SJSA1 (cell line): ENCODE measurements at places on chromosomes 1 and 21.
A peak's percentile ranks its signal among the peaks of the same experiment; 100 is the strongest.

DNA sequence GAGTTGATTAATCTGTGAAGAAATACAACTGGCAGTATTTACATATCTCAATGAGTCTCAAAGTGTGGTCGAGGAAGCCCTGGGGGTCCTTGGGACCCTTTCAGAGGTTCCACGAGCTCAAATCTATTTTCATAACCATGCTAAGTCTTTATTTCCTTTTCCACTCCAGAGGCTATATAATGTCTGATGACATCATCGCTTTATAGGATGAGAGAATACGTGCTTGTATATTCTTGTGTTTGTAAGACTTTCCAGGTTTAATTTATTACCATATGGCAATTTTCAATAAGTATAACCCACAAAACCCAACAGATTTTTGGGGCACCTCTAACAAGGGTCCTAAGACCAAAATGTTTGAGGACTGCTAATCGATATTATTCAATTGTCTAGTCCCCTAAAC lies 1.4 kb upstream of the SLC19A2 start:
- peak overlapping the region; percentile 87 for H3K27ac ChIP-seq
- DNase-seq: peak; percentile 25
- H3K27me3 ChIP-seq: no peaks in the 10 kb centered on the region

GRCh38 chr1:27887215-27888021 lies 15.1 kb downstream of the THEMIS2 start:
- no peak for DNase-seq
- H3K27ac ChIP-seq: no peak overlapping the region
- H3K4me3 ChIP-seq: no peak overlapping the region
- no peaks in the 10 kb centered on the region for H3K4me1 ChIP-seq
- H3K36me3 ChIP-seq: peaks cover 26% of the 10 kb centered on the region

GRCh38 chr1:210233216-210233494 lies 559 bp downstream of the SERTAD4 start:
- peak overlapping the region; percentile 59 for H3K4me3 ChIP-seq
- H3K4me1 ChIP-seq: peaks cover 20% of the 10 kb centered on the region
- H3K36me3 ChIP-seq: peaks cover 3% of the 10 kb centered on the region; the same call in 1 of the 2 replicates
- H3K27ac ChIP-seq: peak overlapping the region; percentile 69
- DNase-seq: peak; percentile 54
- H3K27me3 ChIP-seq: no peaks in the 10 kb centered on the region

- no peak overlapping the region for H3K4me3 ChIP-seq
- H3K4me1 ChIP-seq: peaks cover 18% of the 10 kb centered on the region
- no peaks in the 10 kb centered on the region for H3K27me3 ChIP-seq
- peak; percentile 8 for DNase-seq
- H3K36me3 ChIP-seq: 0 out of 2 replicates have a peak, but pooled peaks cover 6% of the 10 kb centered on the region
These were observed 20.9 kb downstream of the USP48 start for GRCh38 chr1:21762022-21762404.

DNA sequence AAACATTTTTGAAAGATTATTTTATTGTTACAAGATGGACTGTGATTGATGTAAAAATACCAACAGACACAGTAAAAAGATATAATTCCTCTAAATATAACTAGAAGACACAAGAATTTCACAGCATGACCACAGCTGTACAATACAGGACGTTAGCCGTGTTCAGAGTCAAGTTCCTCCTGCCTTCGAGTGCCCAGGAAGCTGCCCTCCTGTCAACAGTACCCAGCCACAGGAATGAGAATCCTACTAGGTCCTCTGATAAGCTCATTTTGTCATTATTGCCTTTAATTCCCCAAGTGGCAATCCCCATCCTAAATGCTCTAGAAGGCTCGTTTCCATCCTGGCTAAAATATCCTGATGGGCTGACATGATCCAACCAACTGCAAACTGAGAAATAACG lies 16.4 kb upstream of the CAPN2 start:
- H3K27ac ChIP-seq: no peak overlapping the region
- H3K4me1 ChIP-seq: peaks cover 17% of the 10 kb centered on the region
- H3K36me3 ChIP-seq: no peaks in the 10 kb centered on the region

DNA sequence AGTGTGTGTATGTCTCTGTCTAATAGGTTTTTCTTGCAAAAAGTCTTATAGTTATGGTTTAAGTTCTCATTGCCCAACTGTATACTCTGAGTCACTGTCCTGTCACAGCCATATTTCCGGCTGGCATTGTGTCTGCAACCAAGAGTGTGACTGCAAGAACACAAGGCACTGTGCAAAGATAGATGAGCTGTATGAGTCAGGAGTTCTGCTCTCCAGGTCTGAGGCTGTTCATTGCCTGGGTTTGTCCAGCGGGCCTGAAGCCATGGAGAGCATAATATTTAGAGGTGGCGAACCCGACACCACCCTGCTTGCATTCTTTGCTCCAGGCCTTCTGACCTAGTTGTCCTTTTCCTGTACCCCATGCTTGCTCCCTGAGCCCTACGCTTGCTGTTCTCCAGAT lies 50.9 kb upstream of the CNIH3 start:
- H3K4me1 ChIP-seq: peaks cover 29% of the 10 kb centered on the region
- no peaks in the 10 kb centered on the region for H3K36me3 ChIP-seq
- H3K27ac ChIP-seq: peak overlapping the region; percentile 80
- no peak overlapping the region for H3K4me3 ChIP-seq

DNA sequence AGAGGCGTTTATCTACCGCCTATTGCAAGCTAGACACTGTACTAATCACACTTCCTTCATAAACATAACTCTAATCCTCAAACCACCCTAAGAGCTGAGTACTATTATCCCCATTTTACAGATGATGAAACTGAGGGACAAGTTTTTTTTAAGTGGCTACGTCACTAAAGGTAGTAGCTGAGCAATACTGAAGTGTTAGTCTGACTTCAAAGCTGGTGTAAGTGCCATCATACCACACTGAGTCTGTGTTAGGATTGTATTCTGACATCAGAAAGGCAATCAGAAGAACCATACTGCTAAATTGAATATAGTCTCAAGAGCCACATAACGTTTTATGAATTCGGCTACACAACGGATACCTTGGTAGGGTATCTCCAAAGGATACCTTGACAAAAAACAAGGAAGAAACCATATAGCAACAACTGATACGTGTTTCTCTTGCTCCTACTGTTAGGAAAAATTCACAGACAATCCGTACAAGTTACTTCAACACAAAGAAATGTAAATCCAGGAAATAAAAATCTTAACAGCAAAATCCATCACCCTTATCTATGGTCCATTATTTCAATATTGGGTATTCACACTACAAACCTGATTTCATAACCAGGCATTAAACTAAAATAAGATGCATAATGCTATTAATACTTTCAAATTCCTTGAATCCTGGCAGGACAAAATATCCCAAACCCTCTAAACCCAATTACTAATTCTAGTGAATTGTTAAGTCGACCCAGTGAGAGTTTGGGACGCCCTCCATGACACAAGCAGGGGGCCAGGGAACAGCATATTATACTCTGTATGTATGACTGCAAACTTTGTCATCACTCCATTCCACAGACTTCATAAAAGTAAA lies 1.6 kb downstream of the TP53BP2 start:
- H3K27me3 ChIP-seq: no peaks in the 10 kb centered on the region
- H3K27ac ChIP-seq: no peak overlapping the region; the same call in 1 of the 2 replicates
- peaks cover 17% of the 10 kb centered on the region for H3K4me1 ChIP-seq
- H3K36me3 ChIP-seq: peaks cover 10% of the 10 kb centered on the region
- DNase-seq: no peak
- peak overlapping the region; percentile 100 for H3K4me3 ChIP-seq
